ENCODE measurements at places on chromosomes 6 and 20.

DNA sequence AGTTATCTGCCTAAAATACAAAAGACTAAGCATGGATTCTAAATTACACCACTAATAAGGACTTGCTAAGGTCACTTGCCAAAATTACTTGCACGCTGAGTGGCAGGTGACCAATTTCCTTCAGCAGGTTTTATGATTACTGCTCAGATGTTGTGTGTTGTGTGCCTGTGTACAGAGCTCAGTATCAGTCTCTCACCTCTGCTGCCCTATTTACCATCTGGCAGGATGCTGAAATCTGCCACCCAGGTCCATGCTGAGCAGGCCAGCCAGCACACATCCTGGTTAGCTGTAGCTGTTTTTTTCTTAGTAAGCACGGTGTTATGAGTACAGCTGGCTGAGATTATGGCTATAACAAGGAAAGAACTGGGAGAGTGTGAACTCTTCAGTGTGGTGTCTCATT is 34.0 kb downstream of the ELOVL4 start:
- no peak for DNase-seq

- DNase-seq = no peak
Observed at GRCh38 chr20:22070610-22071058, 365.2 kb downstream of the PAX1 start.

GRCh38 chr20:5731753-5732366 is 18.3 kb upstream of the SHLD1 start:
- peak; percentile 94 for DNase-seq

DNA sequence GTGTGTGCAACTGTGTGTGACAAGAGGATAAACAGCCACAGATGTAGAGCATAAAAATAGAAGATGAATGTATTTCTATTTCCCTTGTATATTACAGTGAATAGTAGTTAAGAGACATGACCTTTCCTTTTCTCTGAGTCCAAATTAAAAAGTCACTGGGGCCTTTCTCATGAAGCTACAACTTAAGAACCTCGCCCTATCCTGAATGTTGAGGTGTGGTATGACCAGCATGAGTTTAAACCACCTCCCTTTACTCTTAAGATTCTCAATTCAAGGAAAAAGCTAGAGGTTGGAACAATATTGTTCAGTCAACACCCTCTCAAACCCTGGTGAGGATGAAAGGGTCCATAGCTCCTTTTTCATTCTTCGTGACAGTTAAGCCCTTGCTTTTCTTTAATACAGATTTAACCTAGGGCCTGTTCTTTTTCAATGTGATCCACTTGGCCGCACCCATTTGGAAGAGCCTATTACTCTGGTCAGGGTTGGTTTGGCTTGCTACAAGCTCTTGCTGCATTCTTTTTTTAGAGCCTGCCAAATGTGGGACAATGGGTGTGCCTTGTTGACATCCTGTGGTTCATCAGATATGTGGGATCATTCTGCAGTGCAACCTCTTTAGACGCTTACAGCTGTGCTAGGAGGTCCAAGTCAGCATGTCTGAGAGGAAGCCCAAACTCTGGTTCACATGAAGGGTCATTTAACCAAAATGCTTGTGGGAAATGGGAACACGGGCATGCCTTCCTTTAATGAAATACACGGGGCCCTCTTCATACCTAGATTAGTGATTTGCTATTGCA is 290.0 kb downstream of the HAO1 start:
- DNase-seq = no peak

DNA sequence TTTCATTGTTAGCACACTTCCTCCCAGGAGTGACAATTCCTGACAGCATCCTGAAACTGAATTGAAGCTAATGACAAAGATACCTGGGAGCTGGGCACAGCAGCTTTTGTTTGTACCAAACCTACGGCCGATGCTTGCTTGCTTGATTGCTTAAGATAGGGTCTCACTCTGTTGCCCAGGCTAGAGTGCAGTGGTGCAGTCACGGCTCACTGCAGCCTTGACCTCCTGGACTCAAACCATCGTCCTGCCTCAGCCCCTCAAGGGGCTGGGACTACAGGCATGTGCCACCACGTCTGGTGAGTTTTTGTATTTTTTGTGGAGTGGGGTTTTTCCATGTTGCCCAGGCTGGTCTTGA is 84.7 kb upstream of the SCP2D1 start:
- no peak for DNase-seq

GRCh38 chr6:34333858-34334257 is 58.6 kb downstream of the NUDT3 start:
- no peak for DNase-seq

- no peak for DNase-seq
Observed at GRCh38 chr6:56766806-56767178, 124.1 kb upstream of the DST start.

DNA sequence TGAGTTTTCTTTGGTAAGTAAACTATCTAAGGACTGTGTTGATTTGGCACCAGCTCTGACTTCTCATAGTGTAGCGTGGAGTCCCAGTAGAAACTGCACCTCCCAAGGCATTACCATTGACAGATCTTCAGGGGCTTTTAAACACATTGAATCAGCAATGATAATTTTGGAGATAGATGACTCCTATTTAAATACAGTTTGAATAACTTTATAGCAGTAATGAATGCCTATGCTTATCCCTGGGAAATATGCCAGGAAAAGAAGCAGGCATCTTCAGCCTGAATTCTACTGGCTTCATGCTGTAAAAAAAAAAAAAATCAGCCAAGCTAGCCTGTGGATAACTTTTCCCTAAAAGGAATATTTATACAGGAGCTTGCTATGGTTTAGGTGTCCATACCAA is 895.9 kb downstream of the EYS start:
- DNase-seq = no peak

DNA sequence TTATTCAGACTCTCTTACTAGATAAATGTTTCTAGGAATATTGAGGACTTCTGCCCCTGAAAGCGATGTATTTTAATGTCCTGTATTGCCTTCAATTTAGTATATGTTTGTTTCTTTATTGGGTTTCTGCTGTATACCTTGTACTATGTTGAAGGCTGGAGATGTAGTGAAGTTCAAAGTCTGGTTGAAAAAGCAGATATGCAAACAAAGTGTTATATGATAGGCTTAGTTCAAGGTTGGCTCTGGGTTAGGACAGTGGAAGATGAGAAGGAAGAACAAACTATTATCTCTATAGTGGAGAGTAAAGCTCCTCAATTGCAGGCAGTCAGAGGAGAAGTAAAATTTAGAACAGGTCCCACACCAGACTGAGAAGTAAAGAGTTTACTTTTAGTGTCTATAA is 36.3 kb upstream of the ADGRG6 start:
- DNase-seq = no peak

DNA sequence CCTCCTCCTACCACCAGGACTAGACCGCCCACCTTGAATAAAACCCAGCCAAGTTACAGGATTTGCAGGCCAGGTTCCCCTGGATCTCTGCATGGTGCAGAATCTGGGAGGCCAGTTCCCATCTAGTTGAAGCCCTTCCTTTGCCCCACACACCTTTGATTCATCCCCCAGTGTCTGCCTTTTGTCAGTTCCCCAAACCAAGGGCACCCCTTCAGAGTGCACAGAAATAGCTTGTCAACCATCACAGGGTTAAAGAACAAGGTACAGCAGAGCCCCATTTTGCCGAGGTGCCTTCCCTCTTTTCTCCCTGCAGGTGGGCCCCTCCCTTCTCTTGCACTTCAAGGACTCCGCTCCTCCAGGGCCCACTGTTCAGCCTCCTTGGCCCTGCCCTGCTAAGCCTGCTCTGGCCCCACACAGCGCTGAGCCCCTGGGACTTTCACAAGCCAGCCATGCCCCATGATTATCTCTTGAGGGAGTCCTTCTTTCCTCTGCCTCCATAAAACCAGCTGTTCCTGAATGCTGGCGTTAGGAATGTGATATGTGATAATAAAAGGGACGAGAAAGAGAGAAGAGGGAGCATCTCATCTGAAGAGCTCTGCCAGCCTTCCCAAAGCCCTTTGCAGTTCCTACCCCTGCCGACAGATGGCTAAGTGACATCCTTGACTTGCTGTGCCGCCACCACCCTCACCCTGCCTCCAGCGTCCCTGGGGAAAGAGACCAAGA is 280.3 kb downstream of the CDC5L start:
- no peak for DNase-seq

- no peak for DNase-seq
Observed at GRCh38 chr6:25511376-25511775, 140.6 kb upstream of the SCGN start.

DNA sequence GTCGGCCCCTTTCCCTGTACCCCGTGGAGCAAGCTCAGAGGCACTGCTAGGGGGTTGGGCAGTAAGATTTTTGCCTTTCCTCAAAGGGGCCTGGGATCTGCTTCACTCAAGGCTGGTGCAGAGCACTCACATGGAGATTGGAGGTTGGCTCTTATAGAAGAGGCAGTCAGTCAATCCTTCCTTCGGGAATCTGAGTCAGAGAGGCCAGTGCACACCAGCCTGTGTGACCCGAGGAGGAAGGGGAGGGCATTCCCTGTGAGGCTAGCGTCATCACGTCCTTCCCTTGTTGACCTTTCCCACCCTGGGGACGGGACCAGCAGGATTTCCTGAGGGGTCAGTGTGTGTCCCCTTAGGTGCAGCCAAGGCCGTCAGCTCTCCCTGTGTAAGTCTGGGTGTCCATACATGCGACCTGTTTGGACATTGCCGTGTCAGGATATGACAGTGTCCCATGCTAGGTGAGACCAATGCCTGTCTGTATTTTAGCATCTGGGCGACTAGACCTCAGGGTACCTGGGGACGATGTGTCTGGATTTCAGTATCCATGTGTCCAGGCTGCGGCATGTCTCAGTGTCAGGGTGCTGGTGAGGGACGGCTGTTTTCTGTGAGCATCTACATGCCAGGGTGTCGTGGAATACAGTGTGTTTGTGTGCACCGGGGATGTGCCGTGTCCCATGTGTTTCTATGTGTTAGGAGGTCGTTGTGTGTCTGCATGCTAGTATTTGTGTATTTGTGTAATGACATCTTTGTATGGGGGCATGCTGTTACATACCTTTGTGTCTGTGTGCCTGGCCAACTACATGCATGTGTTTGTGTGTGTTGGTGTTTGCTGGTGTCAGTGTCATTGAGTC is 2.8 kb upstream of the ZNF512B start:
- DNase-seq = no peak

DNA sequence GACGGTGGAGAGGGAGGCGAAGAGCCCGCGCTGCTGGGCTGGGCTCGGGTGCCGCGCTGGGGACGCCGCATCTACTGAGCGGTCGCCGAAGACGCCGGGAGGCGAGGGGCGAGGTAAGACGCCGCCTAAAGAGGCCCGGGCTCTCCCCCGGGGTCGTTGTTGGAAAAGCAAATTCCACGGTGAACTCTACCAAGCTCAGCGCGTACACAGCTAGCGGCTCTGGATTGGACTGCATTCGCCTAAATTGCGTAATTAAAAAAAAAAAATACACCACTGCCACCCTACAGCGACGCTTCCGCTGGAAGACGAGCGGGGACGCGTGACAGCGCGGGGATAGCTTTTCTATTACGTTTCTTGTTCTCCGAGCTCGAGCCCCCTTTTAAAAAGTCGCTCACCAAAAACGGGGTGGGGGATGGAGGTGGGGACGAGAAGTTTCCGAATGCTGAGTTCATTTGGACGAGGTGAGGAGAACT is 92.0 kb upstream of the PRDM1 start:
- DNase-seq = no peak

DNA sequence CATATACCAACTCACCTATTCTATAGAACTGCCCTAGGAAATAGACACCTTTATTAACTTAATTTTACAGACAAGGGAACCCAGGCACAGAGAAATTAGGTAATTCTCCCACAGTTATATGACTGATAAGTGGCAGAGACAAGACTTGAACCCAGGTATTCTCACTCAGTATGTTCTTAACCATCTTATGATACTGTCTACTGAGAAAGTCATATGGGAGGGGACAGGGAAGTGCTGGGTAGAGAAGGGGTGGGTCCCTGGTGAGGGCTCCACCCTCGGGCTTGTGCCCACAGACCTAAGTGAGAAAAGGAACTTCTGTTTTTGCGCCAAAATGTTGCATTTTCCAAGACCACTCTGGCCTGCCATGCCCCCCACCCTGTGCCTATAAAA is 123.5 kb downstream of the RNF144B start:
- no peak for DNase-seq

- no peak for DNase-seq
Observed at GRCh38 chr6:12381587-12381986, 91.4 kb downstream of the EDN1 start.

- DNase-seq = no peak
Observed at GRCh38 chr20:12464036-12464435, 544.7 kb upstream of the SPTLC3 start.

DNA sequence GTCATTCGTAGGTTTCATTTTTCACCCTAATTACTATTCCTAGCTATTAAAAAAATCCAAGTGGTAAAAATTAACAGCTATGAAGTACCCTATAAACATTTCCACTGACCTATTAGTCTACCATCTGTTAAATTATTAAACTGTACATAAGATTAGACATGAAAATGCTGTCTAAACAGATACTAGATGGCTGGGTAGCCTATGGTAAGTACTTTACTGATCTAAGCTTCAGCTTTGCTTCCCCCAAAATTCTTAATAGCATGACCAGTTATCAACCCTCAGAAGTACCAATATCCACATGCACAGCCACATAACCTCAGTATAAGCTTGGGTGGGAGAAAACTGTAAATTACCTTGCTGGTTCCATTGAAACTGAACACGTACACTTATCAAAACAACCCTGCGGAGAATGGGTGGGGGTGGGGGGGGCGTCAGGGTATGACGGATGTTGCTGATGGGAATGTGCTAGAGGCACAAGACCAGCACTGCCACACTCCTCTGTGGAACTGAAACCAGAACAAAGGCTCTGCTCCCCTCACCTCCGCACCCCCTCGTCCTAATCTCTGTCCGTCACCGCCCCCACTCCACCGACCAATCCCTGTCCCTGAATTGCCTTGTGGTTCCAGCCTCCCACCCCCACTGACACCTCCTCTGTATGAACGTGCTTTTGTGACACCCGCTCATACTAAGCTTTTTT is 45.3 kb downstream of the B4GALT5 start:
- no peak for DNase-seq

GRCh38 chr6:115064680-115065079 is 721.9 kb upstream of the HS3ST5 start:
- DNase-seq = no peak

DNA sequence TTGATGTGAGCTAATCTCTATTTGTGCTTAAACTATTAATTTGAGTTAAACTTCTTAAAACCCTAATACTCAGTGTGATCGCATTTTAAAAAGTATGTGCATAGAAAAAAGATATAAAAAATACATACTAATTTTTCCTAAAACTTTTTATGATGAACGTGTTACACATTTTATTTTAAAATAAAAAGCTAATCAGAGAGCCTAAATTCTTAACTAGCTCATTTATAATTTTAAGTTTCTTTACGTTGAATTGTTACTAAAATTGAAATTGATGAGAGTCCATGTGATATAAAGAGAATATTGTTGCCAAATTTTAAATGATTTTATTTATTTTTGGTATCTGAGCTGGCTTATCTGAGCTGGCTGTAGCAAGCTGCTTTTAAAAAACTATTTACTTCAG is 6.6 kb downstream of the MAP3K4 start:
- DNase-seq = no peak

Data from cerebellar nuclear complex (tissue), 1 donor.